ENCODE measurements at places on chromosomes 5 and 9. TPM values are rescaled to one million over a fixed set of nuclear protein-coding genes. Genes with fewer than 3 reads are reported as not detected.

The GFI1B gene
- total RNA-seq = 0.08 TPM

The OMD gene
- total RNA-seq = not detected

The SLC22A4 gene
- total RNA-seq = 1.5 TPM

The DENND1A gene
- 19.7 TPM for total RNA-seq

The MSX2 gene
- total RNA-seq = 8.5 TPM

The SLC28A3 gene
- total RNA-seq = not detected

The C9 gene
- 0.05 TPM for total RNA-seq
